ENCODE measurements at places on chromosomes 7 and 10.

DNA sequence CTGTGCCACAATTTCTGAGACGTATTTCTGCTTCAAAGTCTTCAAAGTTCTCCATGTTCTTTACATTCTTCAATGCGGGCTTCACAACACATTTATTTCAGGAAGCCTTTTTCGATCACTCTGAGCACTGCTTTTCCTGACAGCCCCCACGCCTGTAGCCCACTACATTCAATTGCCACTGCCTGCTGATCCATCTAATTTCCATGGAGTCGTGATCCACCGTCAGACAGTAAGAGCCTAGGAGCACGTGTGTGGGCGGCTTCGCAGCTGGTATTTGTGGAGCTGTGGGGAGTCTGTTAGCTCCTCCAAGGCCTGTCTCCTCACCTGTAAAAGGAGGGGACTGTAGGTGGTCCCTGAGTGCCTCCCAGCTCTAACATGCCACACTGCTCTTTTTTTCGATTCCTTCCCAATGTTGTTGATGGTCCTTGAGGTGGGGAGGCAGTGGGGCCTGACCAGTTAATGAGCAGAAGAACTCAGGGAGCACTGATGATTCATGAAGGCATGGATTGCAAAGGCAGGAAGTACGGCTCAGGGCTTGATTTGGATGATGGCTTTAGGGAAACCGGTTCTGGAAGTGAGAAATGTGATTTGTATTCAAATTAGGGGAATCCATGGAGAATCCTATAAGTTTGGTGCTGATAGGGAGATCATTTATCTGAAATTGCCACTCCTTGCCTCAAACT lies 401.1 kb upstream of the PODXL start:
- no peak for DNase-seq

DNA sequence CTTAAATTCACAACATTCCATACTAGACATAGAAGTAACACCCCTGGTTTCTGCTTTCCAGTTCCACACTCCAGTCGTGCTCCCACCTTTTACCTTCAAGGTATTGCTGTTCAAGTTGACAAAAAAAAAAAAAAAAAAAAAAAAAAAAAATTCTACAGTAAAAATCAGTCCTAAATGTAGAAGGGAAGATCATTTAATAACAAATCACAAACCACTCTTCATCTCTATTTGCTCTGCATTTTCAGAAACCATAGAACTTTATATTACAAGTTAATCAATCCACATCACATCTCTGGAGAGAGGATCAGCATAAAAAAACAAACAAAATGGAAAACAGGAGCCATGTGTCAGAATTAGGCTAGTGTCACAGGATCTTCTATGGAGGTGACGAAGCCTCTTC lies 206.3 kb upstream of the KLF14 start:
- DNase-seq = no peak

GRCh38 chr7:44867073-44867995 lies 18.0 kb downstream of the PURB start:
- no peak for DNase-seq

GRCh38 chr7:158023681-158024350 lies 563.8 kb downstream of the PTPRN2 start:
- DNase-seq = no peak

- no peak for DNase-seq
Measured at GRCh38 chr10:120503689-120504088, 46.7 kb downstream of the PLPP4 start.

DNA sequence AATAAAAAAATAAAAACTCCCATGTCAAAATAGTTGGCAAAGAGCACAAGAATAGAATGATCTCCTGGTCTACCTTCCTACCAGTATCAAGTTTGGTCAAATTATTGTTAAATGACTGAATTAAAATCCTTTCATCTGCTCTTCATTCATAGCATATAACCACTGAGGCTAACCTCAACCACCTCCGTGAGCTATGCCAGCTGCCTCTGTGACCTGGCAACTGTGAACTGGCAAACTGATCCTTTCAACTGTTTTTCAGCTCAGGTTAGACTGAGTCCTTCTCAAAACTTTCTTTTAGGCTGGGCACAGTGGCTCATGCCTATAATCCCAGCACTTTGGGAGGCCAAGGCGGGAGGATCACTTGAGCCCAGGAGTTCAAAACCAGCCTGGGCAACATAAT lies 36.1 kb downstream of the NUDCD3 start:
- DNase-seq = no peak

- no peak for DNase-seq
Measured at GRCh38 chr10:130719448-130719752, 583.2 kb downstream of the GLRX3 start.

GRCh38 chr10:98110356-98110755 lies 24.1 kb upstream of the R3HCC1L start:
- DNase-seq = no peak

GRCh38 chr7:64314566-64314965 lies 805 bp downstream of the ZNF736 start:
- DNase-seq = no peak

GRCh38 chr10:107450056-107450455 lies 285.6 kb upstream of the SORCS1 start:
- DNase-seq = no peak
